K562 (cell line): ENCODE measurements at places on chromosomes 5 and 9.

GRCh38 chr5:80181618-80182211 is 74.1 kb downstream of the SERINC5 start:
- DNase-seq = no peak

DNA sequence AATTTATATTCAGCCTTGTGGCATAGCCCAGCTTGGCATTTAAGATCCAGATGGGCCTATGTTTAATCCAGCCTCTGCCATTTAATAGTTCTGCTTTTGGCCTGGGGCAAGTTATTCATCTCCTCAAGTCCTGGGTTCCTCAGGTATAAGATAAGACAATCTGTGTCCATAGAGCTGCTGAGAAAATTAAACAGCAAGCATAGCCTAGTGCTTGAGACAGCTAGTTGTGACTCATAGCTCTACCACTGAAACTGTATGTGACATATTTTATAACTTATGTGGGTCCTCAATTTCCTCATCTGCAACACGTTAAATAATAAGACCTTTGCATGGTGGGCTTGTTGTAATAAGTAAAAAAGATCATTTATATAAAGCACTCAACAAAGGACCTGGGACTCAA is 53.3 kb upstream of the ATP10B start:
- no peak for DNase-seq

DNA sequence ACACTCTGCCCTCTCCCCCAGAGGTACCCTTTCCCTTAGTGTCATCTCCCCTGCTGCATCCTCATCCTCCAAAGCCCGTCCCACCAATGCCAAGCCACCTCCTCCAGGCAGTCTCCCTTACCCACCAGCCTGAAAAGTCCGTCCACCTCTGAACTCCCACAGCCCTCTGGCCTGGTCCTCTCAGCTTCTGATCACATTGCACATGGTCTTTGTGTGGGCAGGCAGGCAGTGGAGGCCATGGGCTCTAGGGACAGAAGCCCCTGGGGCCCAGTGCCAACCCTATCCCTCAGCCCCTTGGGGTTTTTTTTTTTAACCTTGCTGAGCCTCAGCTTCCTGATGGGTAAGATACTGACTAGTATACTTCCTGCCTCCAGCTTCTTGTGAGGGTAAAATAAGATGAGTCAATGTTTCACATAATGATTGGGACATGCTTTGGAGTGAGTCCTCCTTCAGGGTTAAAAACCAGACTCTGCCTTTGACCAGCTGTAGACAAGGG is 19.4 kb downstream of the CSF1R start:
- no peak for DNase-seq

DNA sequence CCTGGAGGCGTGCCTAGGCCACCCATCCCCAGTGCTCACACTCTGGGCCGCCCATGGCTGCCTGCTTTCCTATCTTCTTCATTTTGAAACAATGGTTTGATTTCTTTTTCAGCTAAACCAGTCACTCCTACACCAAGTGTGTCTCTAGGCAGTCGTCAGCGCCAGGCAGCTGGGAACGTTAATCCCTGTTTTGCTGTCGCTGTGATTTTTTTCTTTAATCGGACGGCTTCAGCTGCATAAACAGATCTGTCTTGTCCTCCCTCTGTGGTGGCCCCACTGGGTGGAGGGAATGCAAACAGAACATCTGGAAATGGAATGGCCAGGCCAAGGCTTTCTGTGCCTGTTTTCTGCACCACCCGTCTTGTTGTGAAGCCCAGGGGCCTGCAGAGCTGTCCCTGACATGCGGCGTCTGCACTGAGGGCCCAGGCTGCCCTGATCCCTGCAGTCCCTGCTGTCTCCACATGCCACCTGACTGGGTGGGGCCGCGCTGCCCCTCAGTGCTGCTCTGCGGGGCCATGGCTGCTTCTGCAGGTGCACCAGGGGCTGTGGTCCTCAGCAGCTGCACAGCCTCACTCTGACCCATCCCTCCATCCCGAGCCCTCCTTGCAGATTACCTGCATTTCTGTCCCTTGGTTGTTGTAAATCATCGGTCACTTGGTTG is 51.5 kb downstream of the WNK2 start:
- DNase-seq = no peak

DNA sequence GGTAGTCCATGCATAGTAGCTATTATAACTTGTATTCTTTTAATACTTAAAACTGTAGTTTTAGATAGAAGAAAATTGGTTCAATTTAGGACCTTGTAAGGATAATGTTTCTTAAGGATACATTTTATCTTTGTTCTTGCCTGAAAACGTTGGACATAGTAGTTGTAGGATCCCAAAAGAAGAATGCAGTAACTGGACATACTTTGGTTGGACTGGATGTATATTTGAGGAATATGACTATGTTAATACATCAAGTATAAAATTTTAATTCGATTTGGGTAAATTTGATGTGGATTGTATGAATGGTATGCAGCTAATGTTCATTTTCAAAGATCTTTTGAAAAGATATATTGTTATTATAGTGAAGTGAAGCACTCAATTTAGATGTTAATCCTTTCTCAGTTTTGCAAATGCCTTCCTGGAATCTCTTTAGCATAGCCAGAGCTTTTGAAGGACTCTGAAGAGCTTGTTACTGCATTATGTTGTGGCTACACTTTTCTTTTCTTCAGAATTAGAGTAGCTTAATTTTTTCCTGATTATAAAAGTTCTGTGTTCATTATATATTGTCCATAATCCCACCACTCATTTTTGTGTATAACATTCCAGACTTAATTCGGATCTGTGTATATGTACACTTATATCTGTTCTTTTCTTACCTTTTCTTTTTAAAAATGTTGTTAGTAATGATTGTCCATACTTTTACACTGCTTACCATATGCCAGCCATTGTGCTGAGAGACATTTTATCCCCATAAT is 41.2 kb downstream of the LRRTM2 start:
- no peak for DNase-seq
